ENCODE measurements at places on chromosomes 12 and 14. TPM values are rescaled to one million over a fixed set of nuclear protein-coding genes. Genes with fewer than 3 reads are reported as not detected.

APOF gene
- total RNA-seq, result not detected

PTPRQ gene
- 2.2 TPM for total RNA-seq

RIPK3 gene
- total RNA-seq, result 29.0 TPM

HRK gene
- total RNA-seq, result not detected

PLEKHG3 gene
- total RNA-seq, result 5.8 TPM

SRRM4 gene
- not detected for total RNA-seq

FAM181A gene
- not detected for total RNA-seq

FOXM1 gene
- 9.8 TPM for total RNA-seq

CELA1 gene
- total RNA-seq, result not detected

CCDC59 gene
- total RNA-seq, result 24.8 TPM

SOX5 gene
- total RNA-seq, result 0.49 TPM

GLT8D2 gene
- 91.8 TPM for total RNA-seq

ZFYVE1 gene
- total RNA-seq, result 28.6 TPM

KIF26A gene
- 1.5 TPM for total RNA-seq

OAS3 gene
- 30.5 TPM for total RNA-seq

KRT8 gene
- 0.65 TPM for total RNA-seq

RTL1 gene
- not detected for total RNA-seq

LMBR1L gene
- total RNA-seq, result 22.5 TPM

VASH1 gene
- total RNA-seq, result 1.3 TPM
